ENCODE measurements at places on chromosomes 16 and 17. TPM values are rescaled to one million over a fixed set of nuclear protein-coding genes. Genes with fewer than 3 reads are reported as not detected.

DNA sequence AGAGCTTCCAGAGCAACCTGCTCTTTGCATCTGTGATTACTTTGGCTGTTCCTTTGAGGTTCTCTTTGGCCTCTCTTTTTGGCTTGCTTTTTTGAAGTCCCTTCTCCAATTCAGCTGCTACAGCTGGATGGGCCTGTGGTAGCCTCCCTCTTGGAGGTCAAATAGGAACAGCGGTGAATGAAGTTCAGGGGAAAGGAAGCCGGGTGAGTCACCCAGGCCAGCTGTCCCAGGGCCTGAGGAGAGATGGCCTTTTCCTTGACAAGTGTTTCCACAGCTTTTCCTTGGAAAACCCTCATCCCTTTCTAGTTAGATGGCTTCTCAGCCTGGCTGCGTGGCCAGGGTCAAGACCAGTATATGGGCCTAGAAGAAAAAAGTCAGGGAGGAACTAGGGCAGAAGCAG lies 103.1 kb downstream of the STX8 start:
- DNase-seq: no peak
- H3K27me3 ChIP-seq: no peaks in the 10 kb centered on the region
- no peak overlapping the region for H3K27ac ChIP-seq
- H3K4me3 ChIP-seq: no peak overlapping the region
- H3K4me1 ChIP-seq: peaks cover 24% of the 10 kb centered on the region

- H3K27me3 ChIP-seq: no peaks in the 10 kb centered on the region
- no peak for DNase-seq
- no peaks in the 10 kb centered on the region for H3K36me3 ChIP-seq
- H3K27ac ChIP-seq: no peak overlapping the region
- no peak overlapping the region for H3K4me3 ChIP-seq
- H3K4me1 ChIP-seq: peaks cover 14% of the 10 kb centered on the region
These were observed 26.4 kb downstream of the PITPNC1 start for GRCh38 chr17:67403483-67403882.

GRCh38 chr16:56539656-56540055 lies 19.8 kb upstream of the BBS2 start:
- no peak overlapping the region for H3K4me3 ChIP-seq
- H3K27ac ChIP-seq: no peak overlapping the region
- no peak for DNase-seq

DNA sequence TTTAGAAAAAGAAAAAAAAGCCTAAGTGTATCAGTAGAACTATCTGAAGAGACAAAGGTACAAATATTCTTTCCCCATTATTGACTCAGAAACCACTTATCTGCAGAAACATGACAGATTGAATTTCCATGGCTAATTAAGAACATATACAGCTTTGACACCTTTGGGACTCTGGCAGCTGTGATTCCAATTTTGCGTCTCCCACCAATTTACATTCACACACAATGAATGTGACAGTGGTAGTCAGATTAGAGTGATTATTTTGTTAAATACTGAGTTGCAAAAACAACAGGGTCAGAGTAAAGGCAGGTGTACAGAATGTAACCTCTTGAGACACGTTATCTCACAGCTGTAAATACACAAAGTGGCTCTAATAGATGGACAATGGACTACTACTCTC lies 5.3 kb upstream of the PPM1D start:
- no peak overlapping the region for H3K27ac ChIP-seq
- DNase-seq: no peak
- peaks cover 11% of the 10 kb centered on the region for H3K4me1 ChIP-seq
- H3K4me3 ChIP-seq: no peak overlapping the region

The GAST gene
- not detected for total RNA-seq

The PRDM7 gene
- total RNA-seq: not detected

The SEC14L5 gene
- 0.84 TPM for total RNA-seq

Measured in esophagus muscularis mucosa (tissue), 4 donors.